ENCODE measurements at places on chromosomes 13 and 19.
A peak's percentile ranks its signal among the peaks of the same experiment; 100 is the strongest.

GRCh38 chr19:40921005-40921897 is 39.2 kb upstream of the CYP2A7 start:
- no peak for DNase-seq

DNA sequence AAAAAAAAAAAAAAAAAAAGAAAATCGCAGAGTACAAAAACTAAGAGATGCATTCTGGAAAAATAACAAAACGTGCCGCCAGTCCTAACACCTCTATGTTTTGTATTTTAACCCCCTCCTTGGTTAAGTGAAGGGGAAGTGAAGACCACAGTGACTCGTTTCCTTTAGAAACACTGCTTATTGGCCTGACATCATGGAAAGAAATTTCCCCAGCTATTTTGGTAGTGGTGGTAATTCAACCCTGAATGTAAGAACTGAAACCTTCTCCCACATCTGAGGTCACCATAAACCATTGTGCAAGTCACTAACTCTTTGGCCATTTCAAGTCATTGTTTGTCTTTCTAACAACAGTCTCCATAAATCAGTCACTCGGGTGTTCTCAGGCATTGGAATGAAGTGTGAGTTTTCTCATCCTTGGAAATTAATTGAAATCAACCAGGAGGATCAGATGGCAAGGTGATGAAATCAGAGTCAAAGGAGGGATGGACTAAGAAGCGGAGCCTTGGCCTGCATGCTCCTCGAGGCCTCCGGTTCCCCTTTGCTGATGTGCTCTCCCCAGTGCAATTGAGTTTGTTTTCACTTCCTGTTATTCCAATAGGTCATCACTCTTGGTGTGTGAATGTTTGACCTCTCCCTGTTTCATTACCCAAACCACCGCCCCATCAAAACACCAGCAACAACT is 443.9 kb downstream of the FGF9 start:
- DNase-seq = peak; percentile 83

GRCh38 chr13:31880851-31881494 is 141.6 kb downstream of the RXFP2 start:
- DNase-seq = no peak

DNA sequence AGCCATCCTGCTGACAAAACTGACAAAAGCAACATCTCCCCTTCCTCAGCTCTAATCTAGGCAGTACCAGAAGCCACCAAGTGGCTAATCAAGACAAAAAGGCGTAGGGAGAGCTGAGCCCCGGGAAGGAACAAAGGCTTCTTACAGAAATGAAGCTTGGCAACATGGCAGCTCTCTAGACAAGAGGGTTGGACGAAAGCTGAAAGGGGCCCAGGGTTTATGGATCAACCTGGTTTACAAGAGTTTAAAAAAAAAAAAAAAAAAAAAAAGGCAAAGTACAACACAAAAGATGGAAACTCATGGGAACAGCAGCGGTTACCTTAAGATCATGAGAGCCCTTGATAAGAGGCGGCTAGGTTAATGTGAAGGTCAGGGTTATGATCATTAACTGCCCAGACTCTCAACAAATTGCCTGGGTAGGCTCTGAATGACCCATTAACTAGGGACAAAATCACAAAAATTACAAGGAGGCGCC is 14.0 kb downstream of the ZC3H4 start:
- no peak for DNase-seq

DNA sequence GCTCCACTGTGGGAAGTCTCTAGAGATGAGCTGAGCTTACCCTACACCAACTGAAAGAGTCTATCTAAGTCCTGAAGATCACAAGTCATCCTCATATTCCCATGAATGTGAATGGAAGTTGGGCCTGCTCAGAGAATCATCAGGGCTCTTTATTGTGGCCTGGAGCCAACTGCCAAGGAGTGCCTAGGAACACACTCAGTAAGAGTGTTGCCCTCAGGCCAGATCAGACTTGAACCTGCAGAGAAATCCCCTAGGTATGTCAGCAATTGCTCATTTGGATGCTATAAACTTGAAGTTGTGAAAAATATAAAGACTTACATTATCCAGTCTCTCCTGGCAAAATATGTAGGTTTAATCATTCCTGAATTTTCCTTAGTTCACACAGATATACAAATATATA is 1070.2 kb downstream of the EFNB2 start:
- no peak for DNase-seq

- no peak for DNase-seq
Measured at GRCh38 chr19:35987571-35987896, 7.5 kb upstream of the SDHAF1 start.

GRCh38 chr13:25406377-25406776 is 34.6 kb downstream of the ATP8A2 start:
- no peak for DNase-seq

DNA sequence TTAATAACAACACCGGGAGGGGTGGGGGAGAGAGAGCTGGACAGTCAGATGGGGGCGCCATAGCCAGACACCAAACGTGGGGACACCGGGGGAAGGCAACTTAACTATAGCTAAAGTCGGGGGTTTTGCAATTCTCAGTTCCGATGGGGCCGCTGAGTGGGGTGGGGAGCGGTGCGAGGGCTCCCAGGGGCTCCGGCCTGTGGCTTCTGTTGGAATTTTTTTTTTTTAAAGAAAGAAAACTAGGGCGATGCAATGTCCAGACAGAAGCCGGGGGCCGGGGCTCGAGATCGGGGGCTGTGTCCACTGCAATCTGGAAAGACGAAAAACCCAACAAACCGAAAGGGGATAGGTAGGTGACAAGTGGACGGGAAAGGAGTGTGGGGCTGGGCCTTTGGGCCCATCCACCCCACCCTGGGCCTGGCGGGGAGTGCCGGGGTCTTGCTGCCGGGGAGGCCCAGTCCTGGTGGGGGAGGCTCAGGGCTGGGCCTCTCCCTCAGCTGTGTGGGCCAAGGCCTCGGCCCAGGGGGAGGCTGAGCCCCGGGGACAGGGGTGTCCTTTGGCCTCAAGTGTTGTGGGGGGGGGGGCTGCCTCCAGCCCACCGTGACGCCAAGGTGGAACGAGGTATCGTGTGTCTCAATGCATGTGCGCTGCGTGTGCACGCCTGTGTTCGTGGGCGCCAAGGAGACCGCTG is 17.3 kb downstream of the PRKCSH start:
- DNase-seq = no peak

DNA sequence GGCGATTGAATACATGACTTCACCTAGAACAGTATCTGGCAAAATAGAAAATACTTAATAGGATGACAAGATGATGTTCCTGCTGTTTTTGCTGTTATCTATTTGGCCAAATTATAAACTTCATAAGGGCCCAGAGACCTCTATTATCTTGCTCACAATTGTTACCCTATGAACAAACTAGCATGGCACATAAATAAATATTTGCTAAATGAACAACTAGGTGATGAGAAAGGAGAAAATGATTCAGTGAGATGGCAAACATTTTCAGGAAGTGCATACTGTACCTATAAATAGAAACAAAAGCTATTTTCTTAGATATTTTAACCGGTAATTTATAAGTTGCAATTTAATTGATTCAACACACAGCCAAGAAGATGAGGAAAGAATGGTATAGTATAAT is 78.4 kb downstream of the FAM216B start:
- no peak for DNase-seq

- DNase-seq = no peak
Measured at GRCh38 chr13:36857253-36857652, 38.2 kb downstream of the RFXAP start.

DNA sequence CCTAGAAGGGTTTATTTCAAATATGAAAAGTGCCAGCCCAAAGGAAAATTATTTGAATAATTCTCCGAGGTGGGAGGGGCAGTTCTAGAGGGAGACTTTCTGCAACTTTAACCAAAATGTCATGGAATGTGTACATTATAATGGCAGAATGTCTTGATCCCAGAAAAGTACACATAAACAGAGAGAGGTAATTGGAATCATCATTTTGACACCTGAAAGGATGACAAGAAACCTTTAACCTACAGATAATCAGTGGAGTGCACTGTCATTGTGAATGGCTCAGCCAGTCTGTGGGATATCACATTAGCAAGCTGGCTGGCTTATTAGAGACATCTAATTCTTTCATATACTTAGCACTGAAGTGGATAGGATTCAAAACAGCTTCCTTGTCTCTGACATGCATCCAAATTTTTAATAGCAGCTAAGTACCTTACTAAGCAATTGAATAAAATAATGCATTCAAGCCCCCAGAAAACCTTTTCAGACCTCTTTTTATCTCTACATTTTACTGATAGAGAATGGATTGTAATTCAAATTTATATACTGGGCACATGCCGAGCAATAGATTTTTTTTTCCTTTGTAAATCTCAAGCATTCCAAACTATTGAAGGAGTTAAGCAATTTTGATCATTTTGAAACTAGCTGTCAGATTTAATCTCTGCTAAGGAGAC is 468.6 kb downstream of the COG6 start:
- no peak for DNase-seq

DNA sequence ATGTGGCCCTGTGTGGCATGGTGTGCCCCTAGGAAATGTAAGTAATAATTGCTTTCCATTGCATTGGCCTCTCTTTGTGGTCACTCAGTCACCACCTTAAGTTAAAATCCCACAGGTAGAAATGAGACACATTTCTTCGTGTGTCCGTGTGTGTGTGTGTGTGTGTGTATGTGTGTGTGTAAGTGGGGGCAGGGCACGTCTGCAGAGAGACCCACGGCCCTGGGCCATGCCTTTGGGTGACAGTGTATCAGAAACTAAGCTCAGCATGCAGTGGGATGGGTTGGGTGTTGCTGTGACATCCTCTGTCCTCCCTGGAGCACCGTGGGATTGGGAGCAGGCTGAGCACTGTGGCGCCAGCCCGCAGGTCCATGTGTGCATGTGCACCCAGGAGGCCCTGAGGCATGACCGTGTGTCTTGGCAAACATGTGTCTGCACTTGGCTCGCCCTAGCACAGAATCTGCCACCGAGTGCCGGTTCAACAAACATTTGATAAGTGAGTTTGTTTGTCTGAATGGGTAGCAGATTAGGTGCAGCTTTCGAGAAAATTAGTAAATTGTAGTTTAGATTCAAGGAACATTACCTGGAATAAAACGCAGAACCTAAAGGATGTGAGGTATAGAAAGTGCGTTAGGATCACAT is 91.8 kb downstream of the WTIP start:
- DNase-seq = no peak

DNA sequence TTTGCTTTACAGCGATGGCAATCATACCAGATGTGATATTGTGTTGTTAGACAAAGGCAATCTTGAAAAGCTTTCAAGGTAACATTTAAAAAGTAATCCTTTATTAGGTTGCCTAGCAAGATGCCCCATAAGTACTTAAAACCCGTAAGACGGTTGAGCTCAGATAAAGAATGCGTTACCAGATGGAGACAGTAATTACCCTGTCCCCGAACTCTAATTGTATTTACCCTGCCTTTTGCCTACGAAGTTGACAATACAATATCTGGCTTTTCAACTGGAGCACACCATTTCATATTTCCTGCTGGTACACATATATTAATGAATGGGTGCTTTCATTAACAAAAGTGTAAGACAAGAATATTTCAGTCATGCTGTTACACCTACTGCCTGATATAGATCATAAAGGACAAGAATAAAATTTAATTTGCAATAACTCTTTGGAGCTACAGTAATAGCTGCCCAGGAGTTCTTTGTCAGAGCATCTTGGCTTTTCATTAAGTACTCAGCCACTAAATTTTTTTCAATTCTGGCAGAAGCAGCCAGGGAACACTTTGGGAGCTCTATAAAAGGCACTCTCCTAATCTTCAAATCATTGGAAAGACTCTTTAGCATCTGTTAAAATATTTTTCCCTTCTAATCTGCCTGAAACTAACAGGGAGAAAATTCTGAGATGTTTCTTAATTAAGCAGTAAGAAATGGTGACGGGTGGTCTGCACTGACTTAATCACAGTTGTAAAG is 63.8 kb downstream of the DCT start:
- no peak for DNase-seq

GRCh38 chr13:113442354-113442984 is 10.8 kb downstream of the ADPRHL1 start:
- no peak for DNase-seq

- DNase-seq = no peak
Measured at GRCh38 chr13:51524312-51524711, 60.0 kb upstream of the WDFY2 start.

DNA sequence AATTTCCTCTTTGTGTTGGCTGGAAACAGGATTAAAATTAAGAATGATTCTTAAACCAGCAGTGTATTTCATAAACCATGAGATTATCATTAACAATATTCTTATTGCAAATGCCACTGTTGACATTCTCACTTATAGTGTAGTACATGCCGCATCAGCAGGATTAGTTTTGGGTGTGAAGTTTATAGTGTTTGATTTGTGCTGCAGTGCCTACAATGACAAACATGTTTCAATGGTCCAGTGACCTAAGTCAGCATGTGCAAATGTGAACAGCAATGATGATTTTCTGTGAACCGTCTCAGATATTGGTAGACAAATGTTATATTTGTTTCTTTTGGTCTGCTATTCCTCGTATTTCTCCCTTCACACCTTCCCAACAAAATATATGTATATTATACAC is 49.8 kb upstream of the TDRD3 start:
- no peak for DNase-seq

DNA sequence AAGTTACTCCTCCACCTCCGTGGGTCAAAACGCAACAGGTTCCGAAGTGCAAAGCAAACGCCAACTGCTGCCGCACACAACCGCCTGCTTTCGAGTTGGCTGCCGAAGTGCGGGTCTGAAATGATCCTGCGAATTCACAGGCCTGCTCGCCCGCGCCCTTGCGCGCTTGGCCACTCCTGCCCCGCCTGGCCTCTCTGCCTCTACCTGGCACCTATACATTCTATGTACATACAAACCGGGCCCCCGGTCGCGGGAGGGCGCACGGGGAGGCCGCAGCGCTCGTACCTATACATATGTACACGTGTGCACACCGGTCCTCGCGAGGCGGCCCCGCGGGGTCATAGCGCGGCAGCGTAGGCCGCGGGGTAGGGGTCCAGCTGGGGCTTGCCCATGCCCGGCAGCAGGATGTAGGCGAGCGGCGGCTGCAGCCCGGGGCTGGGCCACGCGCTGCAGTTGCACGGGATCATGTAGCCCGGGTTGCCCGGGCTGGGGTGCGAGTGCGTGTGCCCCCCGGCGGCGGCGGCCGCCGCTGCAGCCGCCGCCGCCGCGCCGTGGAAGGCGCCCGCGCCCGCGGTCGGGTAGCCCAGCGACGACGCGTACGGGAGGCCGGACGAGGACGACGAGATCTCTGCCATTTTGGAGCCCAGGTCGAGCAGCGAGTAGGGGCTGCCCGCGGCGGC is 1.3 kb downstream of the SOX21 start:
- peak; percentile 77 for DNase-seq
